Esophagus muscularis mucosa (tissue), 4 donors: ENCODE measurements at places on chromosomes 2 and 18. TPM values are rescaled to one million over a fixed set of nuclear protein-coding genes. Genes with fewer than 3 reads are reported as not detected.

DNA sequence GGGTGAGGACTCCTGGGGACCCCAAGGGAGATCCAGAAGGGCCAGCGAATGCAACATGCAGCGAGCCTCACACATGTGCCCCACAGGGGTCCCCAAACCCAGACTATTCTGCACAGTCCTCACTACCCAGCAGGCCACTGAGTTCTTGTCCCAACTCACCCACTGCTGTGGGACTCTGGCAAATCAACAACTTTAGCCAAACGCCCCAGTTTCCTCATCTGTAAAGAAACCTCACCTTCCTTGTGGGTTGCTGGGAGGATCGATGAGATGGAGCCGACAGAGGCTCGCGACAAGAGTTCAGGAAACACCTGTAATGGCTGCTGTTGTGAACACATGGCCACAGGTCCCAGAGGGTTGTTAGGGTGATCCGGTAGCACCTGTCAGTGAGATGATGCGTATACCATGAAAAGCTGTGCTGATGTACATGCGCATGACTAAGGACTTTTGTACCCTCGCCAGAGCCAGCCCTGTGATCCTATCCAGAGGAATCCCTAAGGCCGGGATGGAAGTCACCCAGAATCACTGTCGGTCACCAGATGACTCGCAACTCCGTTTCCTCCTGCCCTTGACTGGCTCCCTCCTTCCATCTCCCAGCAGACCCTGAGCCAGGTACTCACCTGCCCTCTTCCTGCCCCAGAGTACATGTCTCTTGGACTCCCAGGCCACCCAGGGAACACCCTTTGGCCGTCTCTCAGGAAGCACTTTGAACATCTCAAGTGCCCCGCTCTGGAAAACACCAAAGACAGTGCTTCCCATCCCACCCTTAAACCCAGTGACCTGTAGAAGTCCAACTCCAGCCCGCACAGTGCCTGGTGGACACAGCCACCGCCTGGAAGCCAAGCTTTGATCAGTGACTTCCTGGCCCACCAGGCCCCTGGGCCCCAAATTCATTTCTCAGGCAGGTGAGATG lies 103.3 kb upstream of the ID2 start:
- no peak for DNase-seq
- no peak overlapping the region for H3K27ac ChIP-seq
- H3K4me3 ChIP-seq = no peak overlapping the region
- no peaks in the 10 kb centered on the region for H3K36me3 ChIP-seq
- no peaks in the 10 kb centered on the region for H3K27me3 ChIP-seq

GRCh38 chr2:126835831-126836230 lies 62.9 kb upstream of the TEX51 start:
- H3K27ac ChIP-seq = no peak overlapping the region
- DNase-seq = peak; percentile 82
- no peaks in the 10 kb centered on the region for H3K4me1 ChIP-seq
- no peak overlapping the region for H3K4me3 ChIP-seq
- no peaks in the 10 kb centered on the region for H3K36me3 ChIP-seq

HNMT gene
- total RNA-seq = 25.5 TPM

LRRC30 gene
- not detected for total RNA-seq

PAX8 gene
- 1.3 TPM for total RNA-seq
